ENCODE measurements at places on chromosomes 7 and 10.

DNA sequence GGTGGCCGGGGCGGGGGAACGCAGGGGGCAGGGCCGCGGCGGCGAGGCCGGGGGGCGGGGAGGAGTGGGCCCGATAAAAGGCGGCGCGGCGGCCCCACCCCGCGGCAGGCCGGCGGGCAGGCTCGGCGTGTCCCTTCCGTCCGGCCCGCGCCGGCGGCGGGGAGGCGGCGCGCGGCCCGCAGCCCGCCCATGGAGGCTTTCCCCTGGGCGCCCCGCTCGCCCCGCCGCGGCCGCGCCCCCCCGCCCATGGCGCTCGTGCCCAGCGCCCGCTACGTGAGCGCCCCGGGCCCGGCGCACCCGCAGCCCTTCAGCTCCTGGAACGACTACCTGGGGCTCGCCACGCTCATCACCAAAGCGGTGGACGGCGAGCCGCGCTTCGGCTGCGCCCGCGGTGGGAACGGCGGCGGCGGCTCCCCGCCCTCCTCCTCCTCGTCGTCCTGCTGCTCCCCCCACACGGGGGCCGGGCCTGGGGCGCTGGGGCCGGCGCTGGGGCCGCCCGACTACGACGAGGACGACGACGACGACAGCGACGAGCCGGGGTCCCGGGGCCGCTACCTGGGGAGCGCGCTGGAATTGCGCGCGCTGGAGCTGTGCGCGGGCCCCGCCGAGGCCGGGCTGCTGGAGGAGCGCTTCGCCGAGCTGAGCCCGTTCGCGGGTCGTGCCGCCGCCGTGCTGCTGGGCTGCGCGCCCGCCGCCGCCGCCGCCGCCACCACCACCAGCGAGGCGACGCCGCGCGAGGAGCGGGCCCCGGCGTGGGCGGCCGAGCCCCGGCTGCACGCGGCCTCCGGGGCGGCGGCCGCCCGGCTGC lies at the start of gene NANOS1:
NANOS1 (plus strand) TSS at position 102 of the 808 bp plus-strand sequence; CDS start at position 190, 88 bp downstream.
- no peak for DNase-seq

- no peak for DNase-seq
These were observed 43.9 kb upstream of the GRB10 start for GRCh38 chr7:50826371-50827172.

DNA sequence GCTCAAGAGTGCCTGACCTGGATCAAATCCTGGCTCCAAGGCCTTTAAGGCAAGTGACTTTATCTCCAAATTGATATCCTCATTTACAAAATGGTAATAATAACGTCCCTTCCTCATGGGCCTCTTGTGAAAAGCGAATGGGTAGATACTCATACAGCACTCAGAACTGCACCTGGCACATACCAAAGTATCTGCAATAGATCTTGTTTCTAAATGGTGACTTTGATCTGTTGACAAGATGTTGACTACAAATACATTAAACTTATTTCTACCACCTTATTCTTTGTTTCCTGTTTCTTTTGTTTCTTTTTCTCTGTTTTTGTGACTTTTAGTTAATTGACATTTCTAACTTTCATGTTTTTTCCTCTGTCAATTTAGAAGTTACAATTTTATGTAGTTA lies 53.0 kb downstream of the RNLS start:
- DNase-seq = no peak

- no peak for DNase-seq
These were observed 150.2 kb downstream of the NSUN6 start for GRCh38 chr10:18501198-18501597.

GRCh38 chr7:105365541-105366534 lies 22.9 kb downstream of the SRPK2 start:
- no peak for DNase-seq

DNA sequence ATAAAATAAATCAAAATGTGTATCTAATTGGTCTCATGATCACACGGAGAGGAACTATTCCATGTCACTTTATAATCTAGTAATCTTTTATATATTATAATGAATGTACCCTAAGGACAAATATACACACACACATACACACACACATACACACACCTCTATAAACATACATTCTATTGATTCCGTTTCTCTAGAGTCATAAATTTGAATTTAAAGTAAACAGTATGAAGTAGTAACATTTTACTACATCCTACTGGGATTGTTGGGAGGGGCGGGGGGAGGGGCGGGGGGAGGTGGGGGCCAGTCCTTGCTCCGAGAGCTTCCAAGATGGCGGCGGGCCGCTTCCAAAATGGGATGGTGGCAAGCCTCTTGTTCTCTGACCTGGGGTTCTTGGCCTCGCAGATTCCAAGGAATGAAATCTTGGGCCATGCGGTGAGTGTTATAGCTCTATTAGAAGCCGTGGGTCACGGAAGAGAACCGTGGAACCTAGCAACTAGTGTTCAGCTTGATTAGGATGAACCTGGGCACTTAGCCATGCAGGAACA lies 143.2 kb downstream of the REEP3 start:
- DNase-seq = no peak

DNA sequence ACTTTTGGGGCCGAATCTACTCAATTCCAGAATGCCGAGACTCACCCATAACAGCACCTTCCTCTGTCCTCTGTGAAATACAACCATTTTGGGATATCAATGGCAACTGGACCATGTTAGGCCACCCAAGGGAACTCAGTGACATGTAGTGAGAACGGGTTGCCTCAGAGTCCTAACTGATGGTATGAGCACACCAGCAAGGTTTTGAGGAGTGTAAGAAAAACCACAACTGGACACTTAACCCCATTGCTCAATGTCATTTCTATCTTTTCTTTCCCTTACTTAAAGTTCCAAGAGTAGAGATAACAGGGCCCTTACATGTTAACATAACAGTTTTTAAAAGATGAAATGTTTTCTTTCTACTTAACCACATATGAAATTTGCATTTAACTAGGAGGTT lies 67.1 kb downstream of the TNS3 start:
- no peak for DNase-seq

- DNase-seq = no peak
These were observed 84.7 kb downstream of the TMEM178B start for GRCh38 chr7:141158561-141158960.

DNA sequence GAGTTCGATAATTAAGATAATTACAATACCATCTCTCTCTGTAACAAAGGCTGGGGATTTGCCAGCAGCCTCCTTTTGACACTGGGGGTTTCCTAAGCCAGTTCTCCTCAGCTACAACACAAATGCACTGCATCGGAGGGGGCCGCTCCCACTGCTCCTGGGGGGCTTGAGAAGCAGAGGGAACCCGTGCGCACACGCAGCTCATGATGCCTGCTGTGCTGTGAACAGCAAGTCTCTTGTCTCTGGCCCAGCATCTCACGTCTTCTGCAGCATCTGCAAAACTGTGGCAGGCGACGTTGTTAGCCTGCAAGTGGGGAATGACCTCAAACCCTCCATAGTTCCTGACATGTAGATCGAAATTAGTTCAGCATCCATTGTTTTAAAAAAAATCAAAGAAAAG lies 5.5 kb downstream of the VIPR2 start:
- no peak for DNase-seq

DNA sequence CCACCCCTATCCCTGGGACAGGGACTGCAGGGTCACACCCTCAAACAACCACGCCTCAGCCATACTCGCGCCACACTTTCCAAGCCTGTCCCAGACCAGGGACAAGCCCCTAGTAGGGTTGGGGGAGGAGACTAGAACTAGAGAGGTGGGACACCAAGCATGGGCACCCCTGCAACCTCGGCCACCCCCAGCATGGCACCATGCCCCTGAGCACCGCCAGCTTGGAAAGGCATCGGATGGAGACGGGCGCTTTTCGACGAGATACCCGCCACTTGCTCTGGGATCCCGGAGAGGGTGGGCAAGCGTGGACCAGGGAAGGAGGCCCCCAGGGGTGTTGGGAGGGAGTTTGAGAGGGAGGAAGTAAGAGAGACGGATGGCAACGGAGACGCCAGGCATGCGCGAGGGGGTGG lies 13.1 kb upstream of the KMT2E start:
- no peak for DNase-seq

GRCh38 chr10:5364890-5365338 lies at the start of gene UCN3:
UCN3 (plus strand) TSS chr10:5364966; CDS start chr10:5373721, 8,755 bp downstream.
- DNase-seq = no peak

GRCh38 chr7:49327155-49327554 lies 402.8 kb downstream of the CDC14C start:
- DNase-seq = no peak

GRCh38 chr10:33189808-33190207 lies 144.7 kb downstream of the NRP1 start:
- DNase-seq = no peak

DNA sequence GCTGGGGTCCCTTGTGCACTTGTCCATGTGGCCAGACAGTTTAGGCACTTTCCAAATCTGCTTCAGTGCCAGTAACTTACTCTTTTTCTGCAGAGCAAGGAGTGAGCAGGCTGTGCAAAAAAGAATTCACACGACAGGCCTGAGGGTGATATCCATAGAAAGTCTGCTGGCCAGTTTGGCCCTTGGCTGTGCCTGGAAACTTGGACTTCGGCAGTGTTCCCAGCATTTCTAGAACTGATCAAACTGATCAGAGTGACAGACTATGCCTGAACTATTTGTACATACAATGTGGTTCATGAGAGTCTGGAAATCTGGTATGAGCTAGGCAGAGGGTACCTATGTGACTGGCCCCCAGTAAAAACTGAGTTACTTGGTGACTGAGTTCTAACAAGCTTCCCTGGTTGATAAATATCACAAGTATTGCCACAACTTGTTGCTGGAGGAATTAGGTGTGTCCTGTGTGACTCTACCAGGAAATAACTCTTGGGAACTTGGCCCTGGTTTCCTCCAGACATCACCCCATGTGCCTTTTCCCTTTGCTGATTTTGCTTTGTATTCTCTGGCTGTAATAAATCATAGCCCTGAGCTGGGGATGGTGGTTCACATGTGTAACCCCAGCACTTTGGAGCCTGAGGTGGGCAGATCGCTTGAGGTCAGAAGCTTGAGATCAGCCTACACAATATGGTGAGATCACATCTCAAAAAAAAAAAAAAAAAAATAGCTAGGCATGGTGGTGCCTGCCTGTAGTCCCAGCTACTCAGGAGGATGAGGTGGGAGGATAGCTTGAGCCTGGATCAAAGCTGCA lies 3.3 kb upstream of the DENND10 start:
- DNase-seq = no peak

DNA sequence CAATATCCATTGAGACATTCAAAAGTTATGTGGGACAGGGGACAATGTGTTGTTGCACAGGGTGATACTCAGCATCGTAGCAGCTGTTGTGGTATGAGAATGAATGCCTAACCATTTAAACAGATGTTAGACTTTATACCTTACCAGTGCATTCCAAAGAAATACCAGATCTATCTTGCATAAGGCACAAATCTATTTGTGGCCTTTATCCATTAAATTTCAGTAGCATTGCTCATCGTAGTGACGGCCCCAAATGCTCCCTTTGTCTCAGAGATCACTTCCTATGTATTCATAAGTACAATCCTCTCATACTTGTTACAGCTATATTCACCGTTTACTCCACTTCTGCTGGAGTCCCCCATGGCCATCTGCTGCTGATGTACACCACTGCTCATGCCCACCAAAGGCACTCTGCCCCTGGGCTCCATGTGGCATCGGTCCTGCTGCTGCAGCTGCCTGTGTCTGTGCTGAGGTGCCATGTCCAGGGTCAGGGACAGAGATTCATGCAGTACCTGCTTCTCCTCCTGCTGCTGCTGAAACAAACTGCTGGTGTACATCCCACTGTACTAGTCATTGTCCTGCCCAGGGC lies 96.3 kb downstream of the CPED1 start:
- DNase-seq = no peak

DNA sequence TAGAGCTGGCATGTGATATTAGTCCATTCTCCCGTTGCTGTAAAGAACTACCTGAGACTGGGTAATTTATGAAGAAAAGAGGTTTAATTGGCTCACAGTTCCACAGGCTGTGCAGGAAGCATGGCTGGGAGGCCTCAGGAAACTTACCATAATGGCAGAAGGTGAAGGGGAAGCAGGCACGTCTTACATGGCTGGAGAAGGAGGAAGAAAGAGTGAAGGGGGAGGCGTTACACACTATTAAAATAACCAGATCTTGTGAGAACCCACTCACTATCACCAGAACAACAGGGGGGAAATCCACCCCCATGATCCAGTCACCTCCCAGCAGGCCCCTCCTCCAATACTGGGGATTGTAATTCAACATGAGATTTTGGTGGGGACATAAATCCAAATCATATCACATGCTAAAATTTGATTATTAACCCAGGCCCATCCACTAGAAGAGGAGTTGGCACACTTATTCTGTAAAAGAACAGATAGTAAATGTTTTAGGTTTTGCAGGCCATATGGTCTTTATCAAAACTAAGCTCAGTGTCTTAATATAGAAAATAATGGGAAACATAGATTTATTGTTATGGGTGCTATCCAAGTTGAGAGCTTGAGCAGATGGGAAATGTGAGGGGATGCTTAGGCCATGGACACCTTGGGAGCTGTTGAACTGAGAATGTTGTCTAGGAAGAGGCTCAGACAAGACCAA lies 18.6 kb upstream of the HK1 start:
- DNase-seq = no peak

- no peak for DNase-seq
These were observed 44.8 kb upstream of the SP8 start for GRCh38 chr7:20831451-20831850.

DNA sequence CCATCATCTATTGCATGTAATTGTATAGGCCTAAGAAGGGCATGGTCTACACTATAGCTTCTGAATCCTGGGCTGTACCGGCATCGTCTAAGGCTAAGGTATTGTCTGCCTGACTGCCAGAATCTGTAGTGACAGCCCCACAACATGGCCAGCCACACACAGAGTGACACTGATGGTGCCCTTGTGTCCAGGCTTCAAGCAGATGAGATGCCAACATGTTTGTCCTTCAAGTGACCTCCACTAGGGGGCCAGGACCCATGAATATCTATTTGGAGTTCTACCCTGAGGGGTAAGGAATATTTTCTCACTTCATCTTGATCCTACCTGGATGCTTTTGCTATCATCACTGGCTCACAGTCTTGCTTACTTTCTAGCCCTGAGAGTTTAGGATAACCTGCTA lies 1.5 kb downstream of the CYP3A7 start:
- no peak for DNase-seq

Measured in activated CD8-positive, alpha-beta memory T cell treated with anti-CD3 and anti-CD28 coated beads for 1 hour (primary cell).